ENCODE measurements at places on chromosomes 4 and X.

DNA sequence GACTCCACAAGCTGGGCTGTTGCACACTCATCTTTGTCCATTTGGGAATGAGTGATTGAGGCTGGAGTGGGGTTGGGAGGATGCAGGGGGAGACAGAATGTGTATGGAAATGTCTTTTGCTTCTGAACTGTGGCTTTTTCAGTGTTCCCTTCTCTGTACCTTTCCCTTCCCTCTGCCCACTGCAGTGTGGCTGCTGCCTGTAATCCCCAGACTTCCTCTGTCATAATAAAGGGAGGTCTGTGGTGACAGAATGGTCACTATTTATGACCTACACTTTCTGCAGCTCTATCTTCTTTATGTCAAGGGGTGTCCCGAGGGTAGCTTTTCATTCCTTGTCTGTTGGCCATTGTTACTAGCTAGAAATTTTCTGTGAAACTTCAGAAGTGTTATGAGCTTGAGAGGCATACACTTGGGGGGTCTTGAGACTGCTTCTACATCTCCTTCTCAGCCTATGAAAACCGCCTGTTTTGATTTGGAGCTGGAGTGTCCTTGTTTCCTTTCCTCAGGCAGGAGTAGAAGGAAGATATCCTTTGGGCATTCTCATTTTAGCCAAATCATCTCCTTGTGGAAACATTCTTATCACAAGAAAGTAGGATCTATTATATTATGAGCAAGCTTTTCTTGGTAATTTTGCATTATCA, 63.0 kb downstream of the ANK2 start:
- DNase-seq = no peak

DNA sequence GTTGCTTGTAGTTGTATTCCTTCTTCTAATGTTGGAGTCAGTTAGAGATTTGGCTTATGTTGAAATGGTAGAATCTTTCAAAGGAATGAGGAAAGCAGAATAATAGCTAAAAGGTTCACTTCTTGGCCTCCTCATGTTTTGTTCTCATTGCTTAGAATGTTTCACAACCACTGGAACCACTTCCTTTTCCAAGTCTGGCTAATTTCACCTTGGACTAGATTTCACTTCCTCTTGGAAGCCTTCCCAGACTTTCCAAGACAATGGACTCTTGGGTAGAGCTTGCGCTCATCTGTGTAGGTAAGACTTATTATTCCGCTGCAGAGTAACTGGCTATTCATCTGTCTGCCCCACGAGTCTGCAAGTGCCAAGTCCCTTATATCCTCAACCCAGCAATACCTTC, 8.3 kb downstream of the SPATA18 start:
- DNase-seq = no peak

DNA sequence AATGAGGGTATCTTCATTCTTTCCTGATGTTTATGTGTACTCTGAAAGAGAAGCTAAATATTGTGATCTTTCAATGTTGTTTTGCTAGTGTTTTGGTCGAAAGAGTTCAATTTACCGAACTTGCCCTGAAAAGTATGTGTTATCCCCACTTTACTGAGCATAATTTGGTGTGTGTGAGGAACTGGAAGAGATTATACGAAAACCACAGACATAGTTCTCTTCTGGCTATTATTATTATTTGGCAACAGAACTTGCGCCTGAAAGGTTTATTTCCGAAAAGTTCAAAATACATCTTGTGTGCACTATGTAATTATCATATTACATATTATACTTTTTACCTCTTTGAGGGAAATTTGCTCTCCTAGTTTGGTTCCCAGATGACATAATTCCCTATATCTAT, 232.5 kb upstream of the INTU start:
- no peak for DNase-seq

DNA sequence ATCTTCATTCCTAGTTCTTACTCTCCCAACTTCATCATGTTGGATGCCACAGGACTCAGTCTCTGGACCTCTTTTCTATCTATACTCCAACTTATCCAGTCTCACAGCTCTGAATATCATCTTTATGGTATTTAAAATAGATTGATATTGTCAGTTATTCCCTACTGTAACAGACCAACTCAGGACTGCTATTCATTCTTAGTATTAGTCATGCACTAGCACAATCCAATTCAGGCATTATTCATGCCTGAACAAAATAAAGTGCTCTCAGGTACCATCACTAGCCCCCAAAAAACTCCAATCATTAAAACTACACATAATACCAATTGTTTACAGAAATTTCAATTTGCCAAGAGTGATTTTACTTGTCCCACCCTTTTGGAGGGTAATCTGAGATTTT, 37.7 kb downstream of the FRYL start:
- no peak for DNase-seq

- no peak for DNase-seq
These were observed 52.8 kb upstream of the CLNK start for GRCh38 chr4:10737337-10737736.

DNA sequence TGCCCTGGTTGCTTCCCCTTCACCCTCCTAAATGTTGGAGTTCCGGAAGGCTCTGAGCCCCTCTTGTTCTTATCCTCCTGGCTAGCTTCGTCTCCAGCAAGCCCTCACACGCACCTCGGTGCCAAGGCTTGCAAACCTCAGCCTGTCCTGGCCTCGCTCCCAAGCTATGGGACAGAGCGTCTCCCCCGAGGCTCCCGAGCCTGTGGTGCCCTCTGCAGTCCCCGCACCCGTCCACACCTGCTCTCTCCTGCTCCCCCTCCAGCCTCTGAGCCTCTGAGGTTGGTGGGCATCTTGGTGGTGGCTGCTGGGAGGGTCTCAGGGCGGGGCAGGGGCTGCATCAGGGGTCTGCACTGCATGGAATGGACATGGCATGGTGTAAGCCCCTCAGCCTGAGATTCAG, 63.2 kb downstream of the TRMT44 start:
- no peak for DNase-seq

GRCh38 chr4:25769251-25769650, 93.5 kb downstream of the SEL1L3 start:
- DNase-seq = no peak
